ENCODE measurements at places on chromosomes 1 and 21.

DNA sequence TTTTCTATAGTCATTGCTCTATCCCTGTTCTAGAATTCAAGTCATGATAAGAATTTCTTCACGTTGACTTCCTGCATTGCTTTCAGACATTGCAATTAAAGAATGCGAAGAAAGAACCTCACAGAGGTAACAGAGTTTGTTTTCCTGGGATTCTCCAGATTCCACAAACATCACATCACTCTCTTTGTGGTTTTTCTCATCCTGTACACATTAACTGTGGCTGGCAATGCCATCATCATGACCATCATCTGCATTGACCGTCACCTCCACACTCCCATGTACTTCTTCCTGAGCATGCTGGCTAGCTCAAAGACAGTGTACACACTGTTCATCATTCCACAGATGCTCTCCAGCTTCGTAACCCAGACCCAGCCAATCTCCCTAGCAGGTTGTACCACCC, 10.6 kb downstream of the APCS start:
- no peak for DNase-seq

GRCh38 chr1:170743083-170743482, 79.2 kb downstream of the PRRX1 start:
- no peak for DNase-seq

DNA sequence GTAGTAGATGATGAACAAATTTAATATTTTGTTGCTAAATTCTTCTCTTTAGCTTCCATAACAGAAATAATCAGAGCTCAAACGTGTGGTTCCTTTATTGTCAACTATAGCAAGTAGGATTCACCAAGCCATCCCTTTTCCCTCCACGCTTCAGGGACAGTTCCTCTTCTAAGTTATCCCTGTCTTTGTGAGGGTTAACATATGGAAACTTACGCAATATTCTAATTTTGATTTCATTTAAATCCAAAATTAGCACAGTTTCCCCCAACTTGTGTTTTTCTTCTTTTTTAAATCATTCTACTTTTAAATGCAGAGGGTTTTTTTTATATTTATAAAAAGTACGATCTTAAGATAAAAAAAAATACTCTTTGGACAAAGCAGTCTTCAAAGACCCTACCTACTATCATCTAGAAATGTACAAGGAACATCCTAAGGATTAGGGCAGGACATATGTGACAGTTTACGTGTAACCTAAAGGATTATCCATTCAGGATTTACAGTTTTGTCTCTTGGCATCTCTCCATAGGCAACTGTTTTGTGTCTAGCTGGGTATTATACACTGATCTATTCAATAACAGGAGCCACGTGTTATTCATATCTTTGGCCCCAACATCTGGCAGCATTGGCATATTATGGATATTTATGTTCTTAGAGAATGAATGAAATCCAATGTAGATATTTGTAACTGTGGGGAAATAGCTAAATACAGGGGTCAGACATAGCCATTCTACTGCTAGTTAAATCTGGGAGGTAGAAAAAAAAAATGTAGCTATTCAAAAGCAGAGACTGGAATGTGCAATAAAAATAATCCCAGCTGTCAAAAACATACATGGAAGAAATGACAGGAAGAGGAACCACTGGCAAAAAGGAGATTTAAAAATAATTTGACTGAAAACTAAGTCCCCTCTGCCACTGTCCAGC, 272.9 kb downstream of the NEGR1 start:
- no peak for DNase-seq

DNA sequence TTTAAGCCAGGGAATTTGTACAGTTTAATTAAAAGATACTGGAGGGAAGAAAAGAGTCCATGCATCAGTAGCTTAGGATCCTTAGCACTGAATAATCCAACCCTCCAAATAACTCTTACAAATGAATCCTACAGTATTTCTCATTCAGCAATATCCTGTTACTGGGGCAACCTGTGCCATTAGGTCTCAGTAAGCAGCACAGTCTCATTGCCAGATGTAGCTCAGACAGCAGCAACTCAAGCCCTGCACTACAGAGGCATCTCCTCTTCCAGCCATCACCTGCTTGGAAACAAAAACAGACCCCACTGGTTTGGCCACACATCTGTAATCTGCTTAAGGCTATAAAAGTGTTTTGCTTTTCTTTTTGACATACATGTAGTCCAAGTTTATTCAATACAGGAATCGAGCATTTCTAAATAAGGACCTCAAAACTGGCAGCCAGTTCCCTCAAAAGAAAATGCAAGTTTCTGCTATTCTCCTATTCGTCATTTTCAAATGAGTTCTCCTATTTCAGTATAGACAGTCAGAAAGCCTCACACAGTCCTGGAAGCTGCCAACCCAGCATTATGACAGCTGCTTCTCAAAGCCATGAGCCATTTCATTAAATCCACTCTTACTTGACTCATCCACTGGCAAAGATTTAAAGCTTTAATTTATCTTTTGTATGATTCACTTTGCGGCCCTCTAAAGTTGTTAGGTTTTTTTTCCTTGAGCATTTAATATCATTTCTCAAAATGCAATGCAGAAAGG, 129.0 kb downstream of the APP start:
- DNase-seq = no peak

DNA sequence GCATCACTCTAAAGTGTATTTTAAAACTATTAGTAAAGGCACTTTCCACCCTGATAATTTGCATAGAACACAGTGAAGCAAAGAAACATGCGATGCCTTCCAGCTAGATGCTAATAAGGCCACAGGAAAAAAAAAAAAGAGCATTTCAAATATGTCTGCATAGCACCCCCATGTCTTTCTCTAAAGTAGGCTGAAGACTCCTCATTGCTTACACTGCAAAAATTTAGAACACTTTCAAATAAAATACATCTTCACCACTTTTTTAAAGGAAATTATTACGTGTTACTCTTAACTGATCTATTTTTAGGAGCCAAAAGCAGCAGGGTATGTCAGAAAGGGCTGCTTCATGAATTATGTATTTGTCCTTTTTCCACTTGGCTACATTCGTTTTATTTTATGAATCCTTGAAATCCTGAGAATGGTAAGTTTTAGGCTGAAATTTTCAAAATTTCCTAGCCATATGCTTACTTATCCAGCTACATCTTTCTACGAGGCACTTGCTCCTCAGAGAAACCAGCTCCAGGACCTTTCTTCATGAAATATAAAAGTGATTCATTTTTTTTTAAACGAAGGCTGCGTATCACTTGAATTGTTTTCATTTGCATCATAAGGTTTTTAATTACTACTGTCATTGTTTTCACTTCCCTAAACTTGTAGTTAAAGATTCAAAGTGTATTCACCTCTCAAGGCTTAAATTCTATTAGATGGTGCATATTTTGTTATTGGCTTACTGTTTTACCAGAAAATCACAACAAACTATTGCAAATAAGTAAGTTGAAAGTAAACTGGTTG, 513.0 kb downstream of the PTPRC start:
- no peak for DNase-seq

DNA sequence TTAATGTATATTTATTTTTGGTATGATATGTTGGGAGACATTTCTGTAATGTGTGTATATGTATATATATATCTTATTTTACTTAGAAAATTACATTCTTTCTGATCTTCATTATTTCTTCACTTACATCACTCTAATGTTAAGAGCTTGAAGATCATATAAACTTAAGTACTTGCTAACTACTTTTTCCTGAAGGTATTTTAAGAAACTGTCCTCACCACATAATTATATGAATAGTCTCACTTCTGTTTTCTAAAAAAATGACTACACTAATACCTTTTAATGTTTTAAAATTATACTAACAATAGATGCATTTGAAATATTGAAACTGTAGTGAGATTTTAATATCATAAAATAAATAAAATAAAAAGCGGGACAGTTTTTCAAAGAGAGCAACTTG, 377.1 kb downstream of the LRRIQ3 start:
- DNase-seq = no peak

- DNase-seq = no peak
Measured at GRCh38 chr1:43452789-43453441, 816 bp downstream of the HYI start.
